ENCODE measurements at places on chromosomes 13 and 19.

- DNase-seq = no peak
These were observed 51.3 kb downstream of the PCDH8 start for GRCh38 chr13:52797176-52797575.

GRCh38 chr19:44596428-44597130 lies 16.8 kb upstream of the IGSF23 start:
- no peak for DNase-seq

- DNase-seq = no peak
These were observed 21.2 kb downstream of the DEDD2 start for GRCh38 chr19:42196011-42197001.

DNA sequence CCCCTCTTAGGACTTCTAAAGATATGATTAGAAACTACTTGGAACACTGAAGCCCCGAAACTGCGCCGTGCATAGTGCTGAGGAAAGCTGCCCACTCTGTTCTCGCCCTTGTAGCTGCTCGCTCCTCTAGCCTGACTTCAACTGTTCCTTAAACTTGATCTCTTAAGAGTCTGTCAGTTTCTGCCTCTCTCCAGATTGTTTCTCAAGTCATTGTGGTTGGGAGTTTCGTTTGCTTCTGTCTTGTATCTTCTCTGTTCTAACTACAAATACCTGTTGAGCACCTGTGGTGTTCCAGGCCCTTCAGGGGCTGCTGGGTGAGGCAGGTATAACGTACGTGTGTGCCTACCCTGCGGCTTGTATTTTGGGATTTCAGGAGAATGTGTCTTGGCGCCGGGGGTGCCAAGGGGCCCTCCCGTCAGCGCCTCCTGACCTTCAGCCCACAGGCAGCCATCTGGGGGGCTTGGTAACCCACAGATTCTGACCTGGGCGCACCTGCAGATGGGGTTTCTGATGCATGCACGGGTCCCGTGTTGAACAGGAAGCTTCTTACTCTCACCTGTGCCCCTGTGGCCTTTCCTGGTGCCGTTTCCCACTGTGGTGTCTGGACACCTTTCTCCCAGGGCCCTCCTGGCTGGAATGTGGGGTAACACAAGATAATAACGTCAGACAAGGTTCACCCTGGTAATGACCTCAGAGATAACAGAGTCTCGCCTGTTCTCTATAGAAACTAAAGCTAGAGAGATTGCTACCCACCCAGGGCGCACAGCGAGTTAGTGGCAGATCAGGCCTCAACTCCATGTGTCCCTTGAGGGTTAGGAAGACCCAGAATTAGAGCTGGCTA lies 17.2 kb upstream of the DCUN1D2 start:
- DNase-seq = no peak

DNA sequence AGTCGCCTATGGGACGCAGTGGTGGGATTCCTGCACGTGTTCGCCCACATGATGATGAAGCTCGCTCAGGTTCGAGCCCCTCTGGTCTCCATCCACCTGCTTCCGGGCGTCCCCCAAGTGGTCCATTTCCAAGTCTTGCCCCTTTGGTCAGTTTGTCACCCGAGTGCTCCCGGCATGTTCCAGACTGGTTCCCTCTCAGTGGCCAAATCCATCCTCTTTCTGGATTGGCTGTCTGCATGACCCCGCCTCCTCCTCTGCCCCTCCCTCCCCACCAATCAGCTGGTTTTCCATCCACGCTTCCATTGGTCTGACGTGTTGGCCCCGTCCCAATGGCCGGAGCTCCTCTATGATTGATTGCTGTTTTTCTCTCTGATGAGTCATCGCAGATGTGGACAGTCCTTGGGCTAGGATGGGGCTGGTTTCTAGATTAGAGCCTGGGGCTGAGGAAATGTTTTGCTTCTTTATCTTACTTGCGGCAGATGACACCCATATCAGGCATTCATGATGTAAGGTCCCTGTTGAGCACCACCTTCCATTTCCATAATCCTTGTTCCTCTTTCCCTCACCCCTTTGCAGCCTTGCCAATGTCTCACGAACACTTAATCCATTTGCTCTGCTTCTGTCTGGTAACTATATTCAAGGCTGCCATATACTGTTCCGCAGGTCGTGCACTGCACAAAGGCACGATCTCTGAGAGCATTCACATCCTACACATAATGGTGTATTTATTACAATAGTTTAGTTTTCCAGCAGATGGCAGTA lies 73.8 kb downstream of the MAP4K1 start:
- no peak for DNase-seq

- DNase-seq = no peak
These were observed 147.3 kb downstream of the LHFPL6 start for GRCh38 chr13:39455521-39456175.

- DNase-seq = no peak
These were observed 75.6 kb downstream of the SPRY2 start for GRCh38 chr13:80265348-80265747.

- peak; percentile 26 for DNase-seq
These were observed 2.8 kb downstream of the UBA2 start for GRCh38 chr19:34430738-34431625.

DNA sequence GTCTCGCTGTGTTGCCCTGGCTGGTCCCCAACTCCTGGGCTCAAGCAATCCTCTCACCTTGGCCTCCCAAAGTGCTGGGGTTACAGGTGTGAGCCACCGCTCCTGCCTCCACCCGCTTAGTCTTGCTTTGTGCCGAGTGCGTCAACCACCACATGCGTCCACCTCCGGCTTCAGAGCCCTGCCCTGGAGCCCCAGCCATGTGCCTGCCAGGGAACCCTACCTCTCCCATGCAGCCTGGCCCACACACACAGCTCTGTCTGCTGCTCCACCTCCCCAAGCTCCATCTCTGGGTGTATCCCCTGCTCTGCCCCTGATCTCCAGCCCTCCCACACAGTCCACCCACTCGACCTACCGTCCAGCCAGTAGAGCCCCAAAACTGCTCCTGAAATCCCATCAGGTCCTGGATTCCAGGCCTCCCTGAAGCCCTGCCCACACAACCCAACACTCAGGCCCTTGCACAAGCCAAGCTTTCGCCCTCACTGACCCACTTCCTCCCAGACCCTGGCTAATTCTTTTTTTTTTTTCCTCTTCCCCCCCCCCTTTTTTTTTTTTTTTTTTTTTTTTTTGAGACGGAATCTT lies 9.6 kb downstream of the CYP2F1 start:
- DNase-seq = no peak

GRCh38 chr19:46710687-46711086 lies 6.2 kb downstream of the PRKD2 start:
- no peak for DNase-seq

GRCh38 chr13:21066946-21067345 lies 5.6 kb upstream of the LATS2 start:
- DNase-seq = no peak

DNA sequence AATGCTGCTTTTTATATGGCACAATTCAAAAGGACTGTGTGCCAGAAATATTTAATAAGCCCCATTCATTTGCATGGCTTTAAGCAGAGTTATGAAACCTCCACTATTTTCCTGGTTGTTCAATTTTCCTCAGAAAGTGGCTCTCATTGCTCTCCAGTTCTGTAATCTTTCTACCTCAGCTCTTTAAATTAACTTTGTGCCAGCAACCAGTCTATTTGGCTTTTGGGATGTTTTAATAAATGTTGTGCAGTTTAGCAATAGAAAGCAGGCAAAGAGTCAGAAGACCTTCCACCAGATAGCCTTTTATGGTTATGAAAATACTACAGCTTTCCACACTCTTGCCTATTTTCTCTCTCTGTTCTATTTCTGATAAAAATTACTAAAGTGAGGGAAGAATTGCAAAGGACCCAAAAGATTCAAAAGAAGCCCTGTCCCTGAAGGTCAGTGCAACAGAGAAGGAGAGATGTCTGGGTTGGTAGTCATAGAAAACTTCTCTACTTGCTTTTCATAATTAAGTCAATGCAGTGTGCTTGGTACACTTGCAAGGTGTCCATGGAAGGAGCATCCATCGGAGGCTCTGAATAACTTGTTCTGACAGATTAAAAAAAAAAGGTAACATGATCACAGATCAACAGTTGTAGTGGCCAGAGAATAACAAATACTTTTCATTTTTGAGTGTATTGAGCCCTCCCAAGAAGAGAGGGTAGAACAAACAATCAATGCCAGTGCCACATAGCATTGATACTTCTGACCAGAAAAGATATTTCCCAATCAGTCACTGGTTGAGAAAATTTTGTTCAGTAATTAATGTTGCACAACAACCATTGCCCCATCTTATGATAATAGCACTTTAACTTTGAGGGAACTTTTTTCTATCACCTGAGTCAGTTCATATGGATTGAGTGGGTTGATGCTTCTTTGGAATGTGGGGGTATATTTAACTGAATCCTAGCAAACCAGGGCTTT lies 48.4 kb upstream of the SPRY2 start:
- DNase-seq = no peak

DNA sequence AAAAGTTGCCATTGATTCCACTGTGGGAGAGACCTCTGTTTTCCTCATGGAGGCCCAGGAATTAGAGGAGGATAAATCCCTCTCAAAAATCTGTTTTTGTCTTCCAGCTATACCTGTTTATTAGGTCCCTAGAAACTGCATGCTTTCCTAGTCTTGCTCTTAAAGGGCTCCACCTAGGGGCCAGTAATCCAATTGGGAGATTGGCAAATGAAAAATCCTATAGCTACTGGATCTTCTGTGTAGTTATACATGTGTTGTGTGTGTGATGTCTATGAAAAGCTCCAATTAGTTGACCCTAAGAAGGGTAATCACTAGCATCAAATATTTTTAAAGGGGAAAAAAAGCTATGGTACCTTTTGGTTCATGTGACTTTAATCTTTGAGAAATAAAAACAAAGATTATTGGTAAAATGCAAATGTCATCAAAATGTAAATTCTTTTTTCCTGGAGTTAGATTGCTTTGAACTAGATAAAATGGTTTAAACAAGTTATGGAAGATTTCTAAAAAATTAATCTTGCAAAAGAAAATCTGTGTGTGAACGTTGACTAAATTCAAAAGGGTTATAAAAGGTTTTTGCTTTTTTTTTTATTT lies 63.4 kb upstream of the C1QTNF9B start:
- peak; percentile 40 for DNase-seq

DNA sequence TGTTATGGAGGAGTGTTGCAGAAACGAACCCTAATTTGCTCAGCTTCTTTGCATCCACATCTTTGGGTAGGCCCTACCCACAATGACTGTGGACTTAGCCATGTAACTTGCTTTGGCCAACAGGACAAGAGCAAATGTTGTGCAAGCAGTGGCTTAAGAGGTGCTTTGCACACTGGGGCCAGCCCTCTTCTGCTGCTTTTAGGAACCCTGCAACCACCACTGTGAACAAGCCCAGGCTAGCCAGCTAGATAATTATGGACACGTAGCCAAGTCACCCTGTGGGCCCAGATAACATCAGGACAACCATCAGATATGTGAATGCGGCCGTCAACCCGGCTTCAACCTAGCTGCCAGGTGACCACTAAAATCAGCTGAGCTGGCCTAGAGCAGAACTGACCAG lies 17.1 kb downstream of the C19orf47 start:
- DNase-seq = no peak

- no peak for DNase-seq
These were observed 96.7 kb downstream of the RNASEH2B start for GRCh38 chr13:51006067-51006845.

DNA sequence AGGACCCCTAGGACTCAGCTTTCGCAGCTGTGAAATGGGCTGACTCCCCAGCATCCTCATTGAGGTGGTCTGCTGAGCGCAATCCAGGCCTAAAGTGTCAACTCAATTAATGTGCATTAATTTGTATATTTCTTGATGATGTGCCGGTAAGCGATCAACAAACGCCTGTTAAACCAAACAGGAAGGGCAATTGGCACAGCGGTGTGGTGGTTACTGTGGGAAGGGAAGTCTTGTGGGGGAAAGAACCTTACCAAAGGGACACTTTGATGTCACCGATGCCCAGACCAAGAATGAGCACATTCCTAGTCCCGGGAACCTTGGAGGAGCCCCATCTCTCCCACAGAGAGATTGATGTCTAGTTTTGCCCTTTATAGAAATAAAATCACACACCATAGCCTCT lies 1.6 kb downstream of the JAK3 start:
- no peak for DNase-seq

DNA sequence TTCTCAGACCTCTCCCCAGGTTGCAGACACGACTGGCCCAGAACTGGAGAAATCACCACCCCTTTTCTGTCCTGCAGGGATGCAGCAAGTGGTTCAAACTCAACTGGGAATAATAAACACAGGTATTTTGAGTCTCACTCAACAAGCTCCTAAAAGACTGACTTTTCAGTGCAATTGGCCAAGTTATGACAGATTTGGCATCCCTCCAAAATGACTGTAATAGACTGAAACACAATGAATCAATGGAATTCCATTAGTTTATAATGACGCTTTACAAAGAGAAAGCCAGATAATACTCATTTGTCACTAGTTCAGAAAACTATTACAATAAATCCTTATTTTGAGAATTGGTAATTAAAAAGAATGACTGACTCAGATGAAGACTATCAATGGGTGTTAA lies 38.1 kb downstream of the MIPEP start:
- DNase-seq = no peak

DNA sequence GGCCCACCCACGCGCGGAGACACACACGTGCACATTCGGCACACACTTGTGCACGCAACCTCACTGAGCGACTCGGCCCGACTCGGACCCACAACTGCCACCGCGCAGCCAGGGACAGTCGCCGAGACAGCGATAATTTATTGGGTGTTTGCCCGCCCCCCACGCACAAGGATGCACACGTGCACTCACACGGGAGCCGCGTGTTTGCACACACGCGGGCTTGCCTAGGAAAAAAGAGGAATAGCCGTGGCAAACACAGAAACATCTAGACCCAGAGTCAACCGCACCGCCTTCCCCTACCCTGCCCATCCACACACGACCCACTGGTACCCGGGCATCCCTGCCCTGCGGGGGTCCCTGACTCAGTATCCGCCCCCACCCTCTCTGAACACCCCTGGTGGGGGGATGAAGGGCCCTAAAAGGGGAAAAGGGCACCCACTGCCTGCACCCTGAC lies 1.1 kb upstream of the SSBP4 start:
- DNase-seq = no peak

DNA sequence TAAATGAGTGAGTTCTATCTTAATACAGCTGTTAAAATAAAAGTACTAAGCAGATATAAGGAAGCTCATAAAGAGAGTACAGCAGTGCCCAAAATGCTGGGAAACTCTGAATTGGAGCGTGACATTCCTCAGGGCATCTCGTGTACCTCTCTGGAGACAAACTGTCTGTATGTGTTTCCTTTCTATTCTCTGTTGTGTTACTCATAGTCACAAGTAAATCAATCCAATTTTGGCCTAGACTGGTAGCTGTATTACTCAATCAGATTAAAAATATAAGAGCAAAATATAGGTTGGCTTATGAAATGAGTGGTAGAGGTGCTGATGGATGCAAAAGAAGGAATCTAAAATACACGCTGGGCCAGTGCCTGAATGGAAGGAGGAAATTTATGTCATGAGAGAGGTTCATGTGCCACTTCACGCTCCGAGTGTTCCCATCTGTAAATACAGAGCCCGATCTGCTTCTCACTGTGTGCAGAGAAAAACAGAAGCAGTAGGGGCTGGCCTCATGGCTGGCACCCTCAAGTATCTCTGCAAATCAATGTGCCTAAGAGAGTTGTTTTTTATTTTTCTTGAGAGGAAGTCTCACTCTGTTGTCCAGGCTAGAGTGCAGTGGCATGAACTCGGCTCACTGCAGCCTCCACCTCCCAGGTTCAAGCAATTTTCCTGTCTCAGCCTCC lies 58.7 kb upstream of the RGCC start:
- no peak for DNase-seq

GRCh38 chr13:111976474-111977178 lies 90.3 kb upstream of the SOX1 start:
- DNase-seq = no peak

GRCh38 chr13:39888865-39889810 lies 233.7 kb downstream of the COG6 start:
- DNase-seq = no peak
